ENCODE measurements at places on chromosomes 5 and 9.

DNA sequence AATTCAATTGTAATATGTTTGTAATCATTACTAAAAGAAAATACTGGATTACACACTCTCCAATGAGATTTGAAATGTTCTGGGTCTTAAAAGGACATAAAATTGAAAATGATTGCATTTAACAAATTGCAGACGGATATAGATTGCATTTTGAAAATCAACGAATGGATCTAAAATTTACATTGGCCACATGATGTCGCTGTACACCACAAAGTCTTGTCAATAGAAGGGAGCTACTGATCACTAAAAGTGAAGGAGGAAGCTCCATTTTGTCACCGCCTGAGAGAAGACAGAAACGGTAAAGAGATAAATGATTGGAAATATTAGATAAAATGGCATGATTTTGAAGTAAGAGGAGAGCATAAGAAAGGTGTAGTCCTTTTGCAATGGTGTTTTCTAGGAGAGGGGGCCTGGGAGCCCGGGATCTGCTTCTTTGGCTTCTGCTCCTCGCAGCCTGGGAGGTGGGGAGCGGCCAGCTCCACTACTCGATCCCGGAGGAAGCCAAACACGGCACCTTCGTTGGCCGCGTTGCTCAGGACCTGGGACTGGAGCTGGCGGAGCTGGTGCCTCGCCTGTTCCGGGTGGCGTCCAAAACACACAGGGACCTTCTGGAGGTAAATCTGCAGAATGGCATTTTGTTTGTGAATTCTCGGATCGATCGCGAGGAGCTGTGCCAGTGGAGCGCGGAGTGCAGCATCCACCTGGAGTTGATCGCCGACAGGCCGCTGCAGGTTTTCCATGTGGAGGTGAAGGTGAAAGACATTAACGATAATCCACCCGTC is at the start of gene PCDHA1:
Gene PCDHA1, plus strand, starts transcription at position 236 of the 782 bp plus-strand sequence.
- no peak for DNase-seq

- DNase-seq, result no peak
Measured at GRCh38 chr9:125902214-125902613, 155.0 kb downstream of the PBX3 start.

- DNase-seq, result peak; percentile 58
Measured at GRCh38 chr9:35962126-35962906, 4.4 kb upstream of the OR2S2 start.

DNA sequence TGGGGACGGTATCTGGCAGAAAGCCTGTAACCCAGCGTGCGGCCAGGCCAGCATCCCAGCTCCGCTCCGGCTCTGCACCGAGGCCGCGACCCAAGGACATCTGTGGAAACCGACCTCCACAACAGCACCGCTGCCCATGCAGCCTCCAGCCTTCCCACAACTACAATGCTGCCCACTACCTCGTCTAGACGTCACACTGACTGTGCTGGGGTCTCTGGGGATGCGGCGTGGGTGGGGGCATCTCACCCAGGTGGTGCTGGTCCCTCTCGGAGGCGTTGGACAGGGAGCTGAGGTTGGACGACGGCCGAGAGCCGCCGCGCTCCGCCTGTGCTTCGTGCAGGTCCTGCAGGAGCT is 14.4 kb upstream of the ZDHHC11 start:
- DNase-seq, result no peak

DNA sequence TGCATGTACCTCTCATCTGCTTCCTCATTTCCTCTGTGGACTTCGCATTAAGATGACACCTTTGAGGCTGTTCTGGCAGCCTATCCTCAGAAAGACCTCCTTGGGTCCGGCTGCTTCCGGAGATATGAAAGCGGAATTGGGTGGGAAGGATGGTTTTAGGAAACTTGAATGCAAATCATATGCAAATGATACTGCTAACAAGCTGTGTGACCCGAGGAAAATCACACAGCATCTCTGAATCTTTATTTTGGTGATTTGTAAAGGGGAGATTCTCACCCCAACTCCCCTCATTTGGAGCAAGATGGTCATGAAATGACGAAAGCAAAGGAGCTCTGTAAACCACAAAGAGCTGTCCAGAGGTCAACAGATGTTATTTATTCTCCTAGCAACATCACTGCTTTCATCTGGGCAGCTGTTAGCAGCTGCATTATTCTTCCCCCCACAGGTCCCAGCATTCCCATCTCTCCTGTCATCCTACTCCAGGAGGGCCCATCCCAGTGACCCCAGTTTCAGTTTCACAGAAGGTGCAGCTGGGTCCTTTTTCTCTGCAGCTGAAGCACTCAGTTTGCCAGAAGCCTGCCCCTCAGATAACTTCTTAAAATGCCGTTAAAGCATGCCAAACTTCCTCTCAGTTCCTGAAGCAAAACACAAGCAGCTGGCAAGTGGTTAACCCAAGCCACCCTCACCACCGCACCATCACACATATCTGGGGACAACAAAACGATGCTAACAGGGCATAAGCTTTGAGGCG is 269.5 kb downstream of the SEC61B start:
- DNase-seq, result no peak

GRCh38 chr5:152853361-152853760 is 448.3 kb upstream of the NMUR2 start:
- DNase-seq, result no peak
